ENCODE measurements at places on chromosomes 6 and 20.

DNA sequence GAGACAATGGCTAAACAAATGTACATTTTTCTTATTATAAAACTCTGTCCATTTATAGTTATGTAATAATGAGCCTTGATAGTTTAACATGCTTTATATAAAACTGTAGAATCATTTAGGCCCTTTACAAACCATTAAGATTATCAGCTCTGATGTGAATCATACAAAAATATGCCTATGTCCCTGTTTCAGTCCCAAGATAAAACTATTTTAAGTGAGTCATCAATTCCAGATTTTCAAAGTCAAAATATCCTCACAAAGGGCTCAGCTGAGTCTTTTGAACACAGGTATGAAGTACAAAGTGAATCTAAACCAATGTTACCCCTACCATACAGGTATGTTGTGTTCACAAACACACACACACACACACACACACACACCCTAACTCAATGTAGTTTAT lies 88.0 kb downstream of the PTPRK start:
- no peak for DNase-seq

DNA sequence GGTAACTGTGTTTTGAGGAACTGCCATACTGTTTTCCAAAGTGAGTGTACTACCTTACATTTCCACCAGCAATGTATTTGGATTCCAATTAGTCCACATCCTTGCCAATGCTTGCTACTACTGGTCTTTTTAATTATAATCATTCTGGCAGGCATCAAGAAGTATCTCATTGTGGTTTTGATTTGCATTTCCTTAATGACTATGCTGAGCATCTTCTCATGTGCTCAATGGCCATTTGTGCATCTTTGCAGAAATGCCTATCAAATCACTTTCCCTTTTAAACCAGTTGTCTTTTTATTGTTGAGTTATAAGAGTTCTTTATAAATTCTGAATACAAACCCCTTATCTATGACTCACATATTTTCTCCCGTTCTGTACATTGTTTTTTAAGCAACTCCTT lies 75.9 kb downstream of the ATG5 start:
- no peak for DNase-seq

- no peak for DNase-seq
Observed at GRCh38 chr20:58228484-58229197, at the start of gene ANKRD60. TSS of gene ANKRD60 (minus strand) at chr20:58228653. CDS start at chr20:58228653, 0 bp downstream.

GRCh38 chr6:53440336-53440945 lies 91.7 kb upstream of the ELOVL5 start:
- no peak for DNase-seq

GRCh38 chr20:62697468-62697912 lies 11.1 kb upstream of the NTSR1 start:
- DNase-seq, result peak; percentile 20

GRCh38 chr6:157990321-157991066 lies 8.8 kb downstream of the SYNJ2 start:
- no peak for DNase-seq

DNA sequence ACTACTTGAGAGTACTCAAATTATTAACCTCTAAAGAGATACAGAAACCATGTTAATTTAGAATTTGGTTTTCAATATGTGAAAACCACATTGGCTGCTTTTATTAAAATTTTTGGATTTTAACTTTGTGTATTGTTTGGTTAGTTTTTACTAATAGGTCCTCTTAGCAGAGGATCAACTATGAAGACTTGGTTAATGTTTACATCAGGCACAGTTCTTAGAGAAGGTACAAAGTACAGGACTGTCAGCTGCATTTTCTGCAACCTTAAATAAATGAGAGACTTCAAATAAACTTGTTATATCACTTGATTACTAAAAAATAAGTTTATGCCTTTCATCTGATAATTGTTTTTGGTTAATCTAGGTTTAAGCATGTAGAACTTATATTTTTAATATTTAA lies 89.1 kb downstream of the PHF3 start:
- DNase-seq, result no peak

GRCh38 chr6:138487102-138487604 lies 12.1 kb downstream of the NHSL1 start:
- DNase-seq, result no peak

DNA sequence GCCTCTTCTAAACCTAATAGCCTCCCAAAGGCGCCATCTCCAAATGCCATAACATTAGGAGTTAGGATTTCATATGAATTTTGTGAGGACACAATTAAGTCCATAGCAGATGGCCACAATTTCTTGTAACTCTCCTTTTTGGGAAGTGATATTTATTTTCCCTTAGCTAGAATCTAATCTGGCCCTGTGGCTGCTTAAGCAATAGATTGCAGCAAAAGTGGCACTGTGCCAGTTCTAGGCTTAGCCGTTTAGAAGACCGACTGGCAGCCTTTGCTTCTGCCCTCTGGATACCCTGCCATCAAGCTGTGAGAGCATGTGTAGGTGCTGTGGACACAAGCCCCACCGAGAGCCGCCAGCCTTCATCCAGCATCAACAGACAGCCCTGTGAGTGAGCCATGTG lies 15.9 kb upstream of the ADGB start:
- DNase-seq, result peak; percentile 60

- no peak for DNase-seq
Observed at GRCh38 chr6:133241086-133241900, at the start of gene EYA4. TSS of gene EYA4 (plus strand) at chr6:133241357. CDS start at chr6:133274781, 33,424 bp downstream.

GRCh38 chr20:36851490-36851889 lies 24.4 kb upstream of the TLDC2 start:
- DNase-seq, result no peak

GRCh38 chr6:150685860-150686259 lies 86.2 kb downstream of the PLEKHG1 start:
- DNase-seq, result no peak

GRCh38 chr6:63671098-63671754 lies 35.6 kb downstream of the PHF3 start:
- DNase-seq, result no peak

DNA sequence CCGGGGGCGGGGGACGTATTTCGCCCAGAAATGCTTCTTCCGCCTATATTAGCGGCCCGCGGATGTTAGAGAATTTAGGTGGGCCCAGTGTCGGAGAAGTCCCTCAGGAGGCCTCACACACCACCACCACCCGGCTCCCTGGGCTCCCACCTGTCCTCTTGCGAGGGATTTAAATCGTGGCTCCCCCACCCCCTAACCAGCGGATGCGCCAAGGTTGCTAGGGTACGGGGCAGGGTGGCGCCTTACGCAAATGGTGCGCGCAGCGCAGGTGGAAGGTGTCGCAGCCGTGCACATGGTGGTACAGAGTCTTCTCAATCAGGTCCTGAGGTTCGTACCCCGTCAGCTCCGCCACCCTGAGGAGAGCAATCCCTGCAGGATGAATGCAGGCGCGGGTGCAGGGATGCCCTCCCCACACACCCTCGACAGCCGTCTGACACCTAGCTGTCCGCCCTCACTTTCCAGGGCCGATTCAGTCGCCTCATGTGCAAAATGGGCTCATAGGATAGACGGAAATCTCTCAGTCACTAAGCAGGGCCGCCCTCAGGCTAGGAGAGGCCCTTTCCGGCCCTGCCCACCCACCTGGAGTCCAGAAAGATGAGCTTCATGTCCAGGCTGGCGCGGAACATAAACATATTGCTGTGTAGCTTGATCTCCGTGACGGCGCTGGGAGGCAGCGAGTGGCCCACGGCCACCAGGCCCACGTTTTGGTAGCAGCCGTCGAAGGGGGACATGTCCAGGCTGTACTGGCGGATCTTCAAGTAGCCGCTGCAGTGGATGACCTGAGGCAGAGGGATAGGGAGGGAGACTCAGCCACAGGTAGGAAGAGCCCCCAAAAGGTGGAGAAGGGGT lies 16.6 kb downstream of the SIM1 start:
- no peak for DNase-seq

DNA sequence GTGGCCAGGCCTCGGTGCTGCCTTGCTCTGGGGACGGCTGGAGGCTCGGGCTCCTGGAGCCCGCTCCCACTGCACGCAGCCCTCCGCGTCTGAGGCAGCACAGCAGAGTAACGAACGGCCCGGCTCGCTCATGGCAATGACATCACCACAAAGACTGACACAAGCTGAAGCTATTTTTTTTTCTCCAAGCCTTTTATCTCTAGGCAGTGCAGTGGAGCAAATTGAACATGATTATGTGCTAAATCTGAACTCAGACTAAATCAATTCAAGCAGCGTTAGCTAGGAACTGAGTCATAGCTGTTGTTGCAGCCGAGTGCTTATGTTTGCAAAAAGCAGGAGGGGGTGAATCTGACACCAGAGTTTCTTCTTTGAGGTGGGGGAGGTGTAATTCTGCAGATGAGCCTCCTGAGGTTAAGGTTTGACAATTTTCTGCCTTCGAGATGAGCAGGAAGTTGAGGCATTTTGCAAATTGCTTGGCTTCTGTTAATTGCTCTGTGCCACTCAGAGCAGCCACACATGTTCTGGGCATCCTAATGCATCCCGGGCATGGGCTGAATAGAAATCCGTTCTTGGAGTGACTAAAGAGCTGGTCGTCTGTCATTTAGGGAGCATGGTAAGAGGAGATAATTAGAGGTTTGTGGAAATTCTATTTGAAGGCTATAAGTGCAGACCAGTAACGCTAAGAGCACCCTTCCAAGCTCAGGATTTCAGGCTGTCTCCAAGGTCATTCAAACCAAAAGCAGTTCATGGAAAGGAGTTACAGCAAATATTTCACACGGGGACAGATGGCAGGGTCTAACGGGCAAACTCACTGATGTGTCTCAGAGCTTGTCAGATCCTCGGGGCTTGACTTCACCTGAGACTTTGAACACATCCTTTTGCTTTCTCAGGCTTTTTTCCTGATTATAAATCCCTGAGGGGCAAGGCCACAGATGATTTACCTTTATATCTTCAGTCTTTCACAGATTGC lies 155.1 kb upstream of the ENPP5 start:
- no peak for DNase-seq

DNA sequence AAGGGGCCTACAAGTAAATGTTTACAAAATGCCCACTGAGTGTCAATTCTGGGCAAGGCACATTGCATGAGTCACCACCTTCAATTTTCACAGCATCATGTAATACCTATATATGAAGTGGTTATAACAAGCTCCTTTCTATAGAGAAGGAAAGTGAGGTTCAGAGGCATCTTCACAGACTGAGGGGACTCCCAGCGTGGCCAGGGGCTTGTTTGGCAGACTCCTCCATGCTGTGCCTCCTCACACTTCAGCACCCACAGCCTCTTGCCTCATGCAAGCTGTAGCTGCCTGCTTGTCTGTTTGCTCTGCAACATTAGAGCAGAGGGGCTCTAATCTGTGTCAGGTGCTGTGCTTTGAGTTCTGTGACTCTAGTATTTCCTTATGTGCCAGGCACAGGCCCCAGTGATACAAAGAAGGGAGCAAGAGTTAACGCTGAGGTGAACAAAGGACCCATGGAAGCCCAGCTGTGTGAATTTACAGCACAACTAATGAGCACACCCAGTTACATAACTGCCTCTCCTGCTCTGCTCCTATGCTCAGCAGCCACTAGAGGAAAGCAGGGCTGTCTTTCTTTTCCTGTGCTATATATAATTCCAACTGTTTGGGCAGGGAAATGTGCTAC lies 72.3 kb downstream of the ZHX3 start:
- no peak for DNase-seq

DNA sequence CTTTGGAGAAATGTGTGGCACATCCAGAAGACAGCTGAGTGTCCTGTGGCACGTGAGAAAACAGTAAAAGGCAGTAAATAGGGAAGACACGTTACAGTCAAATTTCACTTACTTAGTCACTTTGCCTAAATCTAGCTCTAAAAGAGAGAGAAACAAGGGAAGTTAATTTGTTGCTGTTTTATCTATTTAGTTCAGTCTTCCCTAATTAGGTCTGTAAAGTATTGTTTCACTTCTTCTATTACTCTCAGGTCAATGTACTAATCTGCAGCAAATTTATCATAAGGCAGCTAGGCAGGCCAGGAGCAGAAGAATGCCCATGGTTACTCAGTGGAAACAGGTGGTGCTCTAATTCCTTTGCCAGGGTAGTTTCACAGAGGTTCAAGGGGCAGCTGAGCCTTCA lies 124.3 kb upstream of the CNR1 start:
- DNase-seq, result no peak

DNA sequence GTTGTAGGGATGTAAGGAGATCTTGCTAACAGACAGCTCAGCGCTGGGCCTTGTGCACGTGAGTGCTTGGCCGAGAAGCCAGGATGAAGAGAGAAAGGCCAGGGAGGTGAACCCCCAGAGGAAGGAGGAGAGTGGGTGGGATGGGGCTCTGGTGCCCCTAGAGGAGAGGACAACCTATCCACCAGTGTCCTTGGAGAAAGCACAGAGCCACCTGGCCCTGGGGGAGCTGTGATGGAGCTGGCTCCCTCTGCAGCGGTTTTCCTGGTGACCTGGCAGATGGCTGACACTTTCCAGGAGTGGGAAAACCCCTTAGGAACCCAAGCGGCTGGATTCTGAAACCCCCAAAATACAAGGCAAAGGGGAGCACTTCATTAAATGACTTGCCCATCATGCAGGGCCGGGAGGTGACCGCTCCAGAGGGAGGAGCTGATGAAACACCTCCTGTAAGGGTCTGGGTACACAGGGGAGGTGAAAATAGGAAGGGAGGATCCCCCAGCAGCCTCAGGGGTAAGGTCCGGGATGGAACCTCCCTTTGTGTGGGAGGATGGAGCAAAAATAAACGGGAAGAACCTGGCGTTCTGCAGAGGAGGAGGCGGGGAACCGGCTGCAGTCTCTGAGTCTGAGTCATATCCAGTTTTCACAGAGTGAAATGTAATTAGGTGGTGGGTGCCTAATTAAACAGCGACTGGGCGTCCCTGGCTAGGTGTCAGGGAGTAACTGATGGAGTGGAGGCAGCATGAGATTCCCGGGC lies 80.4 kb downstream of the SULF2 start:
- DNase-seq, result no peak

- no peak for DNase-seq
Observed at GRCh38 chr6:31419842-31420241, 16.4 kb downstream of the MICA start.

DNA sequence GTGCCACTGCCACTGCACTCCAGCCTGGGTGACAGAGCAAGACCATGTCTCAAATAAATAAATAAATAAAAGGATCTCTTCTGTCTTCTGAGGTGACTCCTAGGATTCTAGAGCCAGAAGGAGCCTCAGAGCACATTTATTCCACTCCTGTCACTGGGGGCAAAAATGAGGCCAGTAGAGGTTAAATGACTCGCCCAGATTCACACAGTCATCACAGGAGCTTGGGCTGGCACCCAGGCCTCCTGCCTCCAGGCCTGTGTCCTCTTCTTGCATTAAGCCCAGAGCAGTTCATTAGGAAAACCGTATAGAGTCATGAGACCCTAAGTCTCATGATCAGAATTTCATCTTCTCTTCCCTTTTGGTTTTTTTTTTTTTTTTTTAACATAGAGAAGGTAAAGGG lies 243.3 kb downstream of the NRN1 start:
- DNase-seq, result no peak

DNA sequence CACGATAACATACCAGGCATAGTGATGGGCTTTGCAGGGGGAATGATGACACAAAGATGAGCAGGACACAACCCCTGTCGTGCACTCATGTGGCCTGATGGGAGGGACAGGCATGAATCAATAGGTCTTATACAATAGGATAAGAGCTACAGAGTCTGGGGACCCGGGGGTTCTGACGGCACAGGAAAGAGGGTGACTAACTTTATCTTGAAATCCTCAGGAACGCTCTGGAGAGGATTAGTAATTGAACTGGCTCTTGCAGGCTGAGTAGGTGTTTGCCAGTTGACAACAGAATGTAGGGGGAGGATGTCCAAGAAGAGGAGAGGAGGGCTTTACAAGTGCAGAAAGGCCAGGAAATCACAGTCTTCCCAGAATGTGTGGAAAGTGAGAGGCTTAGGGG lies 219.9 kb upstream of the ECI2 start:
- DNase-seq, result no peak
